NCI-H2081 treated with DMSO at 0.1 percent for 48 hours (cell line): ENCODE measurements at places on chromosomes 12 and 14.

DNA sequence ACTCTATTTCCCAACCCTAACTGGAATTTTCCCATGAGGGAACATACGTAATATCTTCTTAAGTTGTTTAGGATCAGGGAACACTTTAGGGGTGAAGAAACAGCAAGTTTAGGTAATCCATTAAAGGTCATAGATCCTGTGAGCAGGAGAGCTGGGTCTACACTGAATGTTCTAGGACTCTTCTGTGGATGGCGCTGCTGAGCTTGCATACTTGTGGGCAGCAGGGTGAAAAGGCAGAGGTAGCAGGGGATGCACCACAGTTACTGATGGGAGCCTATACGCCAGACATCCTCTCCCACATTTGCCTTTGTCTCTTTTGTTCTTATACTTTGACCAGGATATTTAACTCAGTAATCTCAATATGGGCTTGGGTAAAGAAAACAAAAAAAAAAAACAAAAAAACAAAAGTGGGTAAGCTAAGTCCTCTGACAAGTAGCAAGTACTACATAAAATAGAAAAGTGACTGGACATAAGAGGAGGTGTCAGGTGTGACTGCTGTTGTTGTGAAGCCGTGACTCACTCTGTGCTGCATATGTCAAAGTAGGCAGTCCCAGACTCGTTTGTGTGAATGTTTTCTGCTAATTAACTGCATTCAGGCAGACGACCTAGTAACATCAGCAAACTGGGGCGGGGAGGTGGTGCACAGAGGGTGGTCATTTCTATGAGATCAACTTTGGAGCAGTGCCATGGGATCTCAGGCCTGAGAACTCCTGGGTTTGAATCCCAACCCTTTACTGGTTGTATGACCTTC is 31.6 kb downstream of the NEUROD4 start:
- DNase-seq, result no peak

GRCh38 chr12:60832290-60832689 is 1236.5 kb downstream of the SLC16A7 start:
- no peak for DNase-seq

GRCh38 chr12:83462419-83462818 is 775.7 kb downstream of the TMTC2 start:
- DNase-seq, result no peak

DNA sequence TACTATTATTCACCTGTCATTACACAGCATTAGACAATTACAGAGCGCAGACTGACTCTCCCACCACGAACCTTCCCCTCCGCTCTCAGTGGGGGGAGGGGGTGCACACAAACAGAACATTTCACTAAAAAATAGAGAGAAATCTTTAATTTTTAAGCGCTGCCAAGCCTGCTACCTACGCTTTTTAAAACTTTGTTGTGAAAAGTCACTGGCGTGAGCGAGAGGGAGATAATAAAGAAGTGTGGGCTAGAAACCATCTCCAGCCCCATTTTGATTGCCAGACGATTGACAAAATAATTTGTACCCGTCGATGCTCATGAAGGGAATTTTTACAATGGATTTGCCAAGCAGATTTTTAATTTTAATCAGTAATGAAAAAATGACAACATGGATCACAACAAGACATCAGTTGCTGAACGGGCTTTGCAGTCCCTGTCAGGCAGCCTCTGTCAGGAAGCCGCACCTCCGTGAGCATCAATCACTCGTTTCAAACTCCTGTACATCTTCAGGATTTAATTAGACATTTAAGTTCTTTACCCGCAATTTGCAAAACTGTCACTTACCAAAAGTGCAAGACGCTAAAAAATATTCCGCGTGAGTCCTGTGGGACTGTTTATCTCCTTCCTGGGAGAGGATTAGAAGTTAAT is 209.1 kb downstream of the BCL11B start:
- no peak for DNase-seq

GRCh38 chr12:24698972-24699371 is 249.9 kb downstream of the BCAT1 start:
- DNase-seq, result no peak

GRCh38 chr12:110028323-110028722 is 20.0 kb downstream of the C12orf76 start:
- DNase-seq, result no peak

- DNase-seq, result no peak
Observed at GRCh38 chr12:56776654-56777053, 13.5 kb downstream of the HSD17B6 start.

DNA sequence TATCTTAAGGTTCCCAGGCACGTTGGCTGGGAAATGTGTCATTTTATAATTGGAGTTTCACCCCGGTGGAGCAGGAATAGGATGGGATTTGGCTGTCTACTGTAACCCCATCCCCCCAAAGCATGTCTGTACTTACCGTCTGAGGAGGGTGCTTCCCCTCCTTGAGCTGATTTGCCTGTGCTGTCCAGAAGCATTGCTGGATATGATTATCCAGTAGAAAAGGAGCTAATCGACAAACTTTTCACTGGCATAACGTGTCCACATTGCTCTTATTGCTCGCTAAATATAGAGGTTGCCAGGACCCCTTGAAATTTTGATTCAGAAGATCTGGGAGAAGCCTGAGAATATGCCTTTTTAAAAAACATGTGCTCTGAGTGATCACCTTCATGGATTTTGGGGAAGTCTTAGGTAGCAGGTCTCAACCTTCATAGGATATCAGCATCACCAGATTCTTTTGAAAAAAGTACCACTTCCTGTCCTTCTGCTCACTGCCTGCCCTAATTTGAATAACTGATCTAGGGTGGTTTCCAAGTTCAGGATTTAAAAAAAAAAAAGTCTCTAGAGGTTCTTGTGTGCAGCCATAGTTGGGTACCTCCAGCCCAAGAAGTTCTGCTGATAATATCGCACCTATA is 80.4 kb upstream of the KCNA1 start:
- no peak for DNase-seq
